Inflammatory macrophage treated with lipopolysaccharide for 4 hours (primary cell): ENCODE measurements at places on chromosomes 16 and 17.

DNA sequence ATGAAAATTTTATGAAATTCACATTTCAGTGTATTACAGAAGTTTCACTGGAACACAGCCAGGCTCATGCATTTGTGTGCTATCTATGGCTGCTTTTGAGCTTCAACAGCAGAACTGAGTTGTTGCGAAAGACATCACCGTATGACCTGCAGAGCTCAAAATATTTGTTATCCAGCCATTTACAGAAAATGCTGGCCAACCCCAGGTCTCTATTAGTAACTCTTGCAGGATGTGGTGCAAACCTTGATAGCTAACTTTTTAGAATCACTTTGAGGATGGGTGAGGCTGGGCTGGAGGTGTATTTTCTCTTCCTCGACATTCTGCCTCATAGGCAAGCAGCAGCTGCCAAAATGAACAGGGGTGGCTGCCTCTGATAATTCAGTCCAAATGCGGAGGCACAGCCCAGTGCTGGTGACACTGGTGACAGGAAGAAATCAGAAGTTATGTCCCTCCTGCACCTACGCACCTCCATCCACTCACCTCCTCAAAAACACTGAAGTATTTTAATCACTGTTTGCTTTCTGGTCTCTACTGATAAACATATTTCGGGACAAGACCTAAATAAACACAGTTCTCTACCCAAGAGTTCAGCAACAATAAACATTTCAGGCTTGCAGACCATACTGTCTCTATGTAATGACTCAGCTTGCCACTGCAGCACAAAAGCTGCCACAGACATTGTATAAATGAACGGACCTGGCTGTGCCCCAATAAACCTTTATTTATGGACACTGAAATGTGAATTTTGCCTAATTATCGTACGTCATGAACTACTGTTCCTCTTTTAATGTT is 28.5 kb downstream of the ARHGAP17 start:
- peak; percentile 47 for DNase-seq

DNA sequence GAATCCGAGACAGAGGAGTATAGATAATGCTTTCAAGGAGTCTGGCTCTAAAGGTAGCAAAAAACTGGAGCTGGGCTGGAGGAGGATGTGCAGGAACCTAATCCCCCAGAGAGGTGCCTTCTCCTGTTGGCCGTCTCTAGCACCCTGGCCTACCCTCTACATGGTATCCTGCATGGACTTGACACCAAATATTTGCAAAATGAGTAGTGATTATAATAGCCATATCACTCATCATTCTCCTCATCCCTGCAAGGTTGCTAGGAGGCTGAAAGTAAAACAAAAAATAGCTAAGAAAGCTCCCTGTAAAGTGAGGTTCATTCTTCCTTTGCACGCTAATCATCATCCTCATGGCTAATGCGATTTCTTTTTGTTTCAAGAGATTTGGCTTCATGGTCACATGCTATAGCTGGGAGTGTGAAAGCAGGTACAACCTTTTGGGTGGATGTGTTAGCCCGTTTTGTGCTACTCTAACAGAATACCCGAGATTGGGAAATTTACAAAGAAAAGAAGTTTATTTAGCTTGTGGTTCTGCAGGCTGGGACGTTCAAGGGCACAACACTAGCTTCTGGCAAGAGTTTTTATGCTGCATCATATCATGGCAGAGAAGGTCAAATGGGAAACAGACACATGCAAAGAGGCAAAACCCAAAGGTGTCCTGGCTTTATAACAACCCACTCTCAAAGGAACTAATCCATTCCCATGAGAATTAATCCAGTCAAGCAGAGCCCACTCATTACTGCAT is 27.1 kb upstream of the CIITA start:
- no peak for DNase-seq

GRCh38 chr17:56262803-56263202 is 109.5 kb downstream of the ANKFN1 start:
- no peak for DNase-seq

DNA sequence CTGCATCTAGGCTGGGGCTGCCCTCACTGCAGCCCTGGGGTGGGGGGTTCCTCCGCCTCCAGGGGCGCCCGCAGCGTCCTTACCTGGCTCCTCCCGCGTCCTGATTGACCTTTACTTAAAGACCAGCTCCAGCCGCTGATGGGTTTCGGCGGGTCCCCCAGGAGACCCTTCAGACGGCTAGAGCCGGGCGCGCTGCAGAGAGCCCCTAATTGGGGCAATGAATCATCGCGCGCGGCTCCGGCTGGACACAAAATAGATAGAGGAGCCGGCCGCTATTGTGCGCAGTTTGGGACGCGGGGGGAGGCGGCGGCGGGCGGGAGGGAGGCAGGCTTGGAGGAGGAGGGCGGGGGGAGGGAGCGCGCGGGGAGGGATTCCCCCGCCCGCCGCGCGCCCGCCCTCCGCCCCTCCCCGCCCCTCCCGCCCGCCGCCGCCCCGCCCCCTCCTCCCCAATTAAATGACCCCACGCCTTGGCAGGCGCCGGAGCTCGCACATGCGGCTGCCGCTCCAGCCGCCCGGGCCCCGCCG is 56.5 kb upstream of the CIBAR2 start:
- DNase-seq, result no peak

DNA sequence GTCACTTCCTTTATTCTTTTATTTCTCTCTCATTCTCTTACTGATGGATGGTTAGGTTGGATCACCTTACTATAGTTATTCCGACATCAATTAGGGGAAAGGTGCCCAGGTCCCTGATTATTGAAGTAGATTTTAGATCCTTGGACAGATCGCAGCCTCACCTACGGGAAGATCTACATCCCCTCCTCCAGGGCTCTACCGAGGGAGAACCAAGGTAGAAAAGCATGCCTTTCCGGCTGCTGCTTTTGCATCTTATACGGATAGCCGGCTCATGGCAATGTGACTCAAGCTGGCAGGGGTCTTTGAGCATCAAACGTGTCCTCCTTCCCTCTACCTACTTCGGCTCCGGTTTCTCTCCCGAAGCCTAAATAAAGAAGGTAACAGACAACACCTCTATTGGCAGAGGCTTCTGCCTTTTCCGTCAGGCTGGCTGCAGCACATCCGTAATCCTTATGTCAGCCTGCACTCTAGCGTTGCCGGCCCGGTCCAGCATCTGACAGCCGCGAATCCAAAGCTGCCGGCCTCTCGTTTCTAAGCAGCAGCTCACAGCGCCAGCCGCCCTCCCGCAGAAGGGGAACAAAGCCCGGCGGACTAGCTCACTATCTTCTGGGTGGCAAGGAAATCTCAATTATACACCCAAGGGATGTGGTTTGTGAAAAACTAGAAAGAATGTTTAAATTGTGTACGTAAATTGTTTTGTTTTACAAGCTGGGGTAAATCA is 46.9 kb downstream of the IRX6 start:
- peak; percentile 16 for DNase-seq

DNA sequence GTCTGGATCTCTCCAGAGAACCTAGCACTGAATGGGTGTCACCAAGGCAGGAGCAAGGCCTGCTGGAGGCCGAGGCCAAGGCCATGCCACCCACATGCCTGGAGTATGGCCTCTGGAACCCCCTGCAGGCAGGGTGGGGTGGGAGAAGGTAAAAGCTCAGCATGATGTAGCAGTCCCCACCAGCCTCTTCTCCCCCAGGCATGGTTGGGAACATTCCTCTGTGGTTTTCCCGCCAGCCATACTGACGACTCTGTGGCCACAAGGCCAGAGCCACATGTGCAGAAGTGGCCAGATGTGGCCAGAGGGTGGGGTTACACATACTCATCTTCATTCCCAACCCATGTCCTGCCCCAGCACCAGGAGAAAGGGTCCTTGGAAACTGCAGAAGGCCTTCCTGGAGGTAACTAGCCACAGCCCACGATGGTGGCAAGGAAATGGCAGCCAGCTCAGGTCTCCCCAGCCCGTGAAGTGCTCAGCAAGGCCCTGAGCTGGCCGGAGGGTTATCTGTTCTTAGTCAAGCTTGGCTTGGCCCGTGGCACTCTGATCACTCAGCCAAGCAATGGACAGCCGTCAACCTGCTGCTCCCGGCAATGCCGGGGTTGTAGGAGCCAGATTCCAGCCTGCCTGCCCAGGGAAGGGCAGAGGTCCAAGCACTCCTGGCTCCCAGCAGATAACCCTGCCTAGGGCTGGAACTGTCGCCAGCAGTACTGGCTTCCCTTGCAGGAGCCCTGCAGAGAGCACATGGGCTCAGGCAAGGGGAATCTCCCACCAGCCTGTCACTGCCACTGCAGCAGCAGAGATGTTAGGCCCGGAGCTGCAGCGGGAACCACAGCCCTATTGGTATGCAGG is 26.1 kb downstream of the HDAC5 start:
- no peak for DNase-seq

- peak; percentile 78 for DNase-seq
Measured at GRCh38 chr17:74646231-74646630, 22.7 kb upstream of the CD300E start.

DNA sequence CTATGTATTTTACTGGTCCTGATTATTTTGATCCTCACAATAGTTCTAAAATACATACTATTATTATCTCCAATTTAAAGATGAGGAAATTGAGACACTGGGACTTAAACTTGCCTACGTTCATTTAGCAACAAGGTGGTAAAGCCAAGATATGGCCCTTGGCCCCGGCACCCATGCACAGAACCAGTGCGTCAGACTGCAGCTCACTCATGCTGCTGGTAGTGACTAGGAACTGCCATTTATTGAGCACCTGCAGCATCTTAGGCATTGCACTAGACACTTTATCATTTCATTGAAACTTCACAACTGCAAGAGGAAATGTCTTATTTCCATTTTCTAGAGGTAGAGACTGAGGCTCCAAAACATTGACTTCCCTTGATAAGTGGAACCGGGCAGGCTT is 93.3 kb downstream of the RAB11FIP4 start:
- no peak for DNase-seq

DNA sequence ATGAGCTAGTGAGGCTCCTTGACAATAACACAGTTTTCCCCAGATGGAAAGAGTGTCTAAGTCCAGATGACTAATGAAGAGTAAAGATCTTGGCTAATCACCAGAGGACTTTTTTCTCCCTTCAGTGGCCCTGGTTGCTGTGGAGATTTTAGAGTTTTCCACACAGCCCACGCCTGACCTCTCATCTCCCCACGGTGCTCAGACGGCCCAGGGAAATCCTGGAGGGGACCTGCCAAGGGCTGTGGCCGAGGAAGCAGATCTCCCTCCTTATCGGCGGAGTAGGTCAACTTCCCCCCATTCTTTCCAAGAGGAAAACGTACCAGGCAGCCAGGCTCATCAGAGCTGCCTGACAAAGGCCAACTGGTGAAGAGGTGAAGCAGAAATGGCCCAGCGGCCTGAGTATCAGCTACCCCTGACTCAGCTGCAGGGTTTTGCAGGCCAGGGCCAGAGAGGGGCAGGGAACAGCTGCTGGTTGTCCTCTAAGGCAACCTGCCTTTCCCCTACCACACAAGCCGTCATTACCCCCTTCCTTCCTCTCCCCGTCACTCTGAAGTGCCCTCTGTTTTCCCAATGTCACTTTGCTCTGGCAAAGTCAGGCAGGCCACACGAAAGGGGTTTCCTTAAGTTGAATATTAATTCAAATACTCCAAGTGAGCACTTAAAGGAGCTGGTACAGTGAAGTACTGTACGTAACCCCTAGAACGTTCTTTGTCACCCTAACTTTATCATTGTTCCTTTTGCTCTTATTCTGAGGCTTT is 140.2 kb upstream of the ADAMTS18 start:
- DNase-seq, result no peak

GRCh38 chr17:78933025-78933958 is 8.1 kb upstream of the TIMP2 start:
- DNase-seq, result peak; percentile 80

- no peak for DNase-seq
Measured at GRCh38 chr17:4935650-4936049, 3.6 kb downstream of the GP1BA start.

DNA sequence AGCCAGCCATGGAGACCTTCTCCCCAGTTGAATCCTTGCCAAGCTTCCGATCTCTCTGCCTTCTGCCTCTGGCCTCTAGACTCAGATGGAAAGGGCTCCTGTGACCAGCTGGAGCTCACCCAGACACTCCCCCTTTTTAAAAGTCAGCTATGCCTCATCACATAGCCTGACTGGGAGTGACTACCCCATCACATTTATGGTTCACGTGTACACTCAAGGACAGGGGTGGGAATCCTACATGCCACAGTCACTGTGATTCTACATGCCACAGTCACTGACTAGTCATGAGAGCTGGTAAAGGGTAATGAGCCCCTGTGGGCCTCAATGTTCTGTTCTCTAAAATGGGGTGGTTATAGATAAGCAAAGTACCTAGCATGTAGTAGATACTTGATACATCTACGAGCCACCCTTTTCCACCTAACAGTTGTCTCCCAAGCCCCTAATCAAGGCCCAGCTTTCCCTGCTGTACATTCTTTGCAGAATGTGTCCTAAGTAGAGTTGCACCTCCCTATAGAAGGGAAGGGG is 85.1 kb downstream of the RGS9 start:
- no peak for DNase-seq

GRCh38 chr16:27526180-27526579 is 23.5 kb downstream of the GTF3C1 start:
- no peak for DNase-seq

GRCh38 chr17:58755269-58755576 is 431 bp upstream of the PPM1E start:
- DNase-seq, result no peak

DNA sequence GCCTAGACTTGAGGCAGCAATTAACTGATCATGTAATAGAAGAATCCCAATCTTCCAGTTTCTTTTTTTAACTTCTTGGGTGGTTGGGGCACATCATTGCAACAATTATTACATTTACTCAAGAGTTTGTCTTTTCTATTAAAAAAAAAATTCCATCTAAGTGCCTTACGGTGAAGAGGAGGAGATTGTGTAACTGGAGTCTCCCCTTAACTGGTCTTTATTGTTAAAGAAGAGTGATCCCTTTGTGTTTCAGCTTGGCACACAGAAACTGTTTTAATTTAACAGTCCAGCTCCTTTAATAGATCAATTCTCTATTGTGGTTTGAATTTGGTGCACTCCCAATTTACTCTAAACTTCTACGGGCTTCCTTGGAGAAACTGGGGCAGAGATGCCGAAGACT is 75.2 kb downstream of the FTO start:
- DNase-seq, result no peak

DNA sequence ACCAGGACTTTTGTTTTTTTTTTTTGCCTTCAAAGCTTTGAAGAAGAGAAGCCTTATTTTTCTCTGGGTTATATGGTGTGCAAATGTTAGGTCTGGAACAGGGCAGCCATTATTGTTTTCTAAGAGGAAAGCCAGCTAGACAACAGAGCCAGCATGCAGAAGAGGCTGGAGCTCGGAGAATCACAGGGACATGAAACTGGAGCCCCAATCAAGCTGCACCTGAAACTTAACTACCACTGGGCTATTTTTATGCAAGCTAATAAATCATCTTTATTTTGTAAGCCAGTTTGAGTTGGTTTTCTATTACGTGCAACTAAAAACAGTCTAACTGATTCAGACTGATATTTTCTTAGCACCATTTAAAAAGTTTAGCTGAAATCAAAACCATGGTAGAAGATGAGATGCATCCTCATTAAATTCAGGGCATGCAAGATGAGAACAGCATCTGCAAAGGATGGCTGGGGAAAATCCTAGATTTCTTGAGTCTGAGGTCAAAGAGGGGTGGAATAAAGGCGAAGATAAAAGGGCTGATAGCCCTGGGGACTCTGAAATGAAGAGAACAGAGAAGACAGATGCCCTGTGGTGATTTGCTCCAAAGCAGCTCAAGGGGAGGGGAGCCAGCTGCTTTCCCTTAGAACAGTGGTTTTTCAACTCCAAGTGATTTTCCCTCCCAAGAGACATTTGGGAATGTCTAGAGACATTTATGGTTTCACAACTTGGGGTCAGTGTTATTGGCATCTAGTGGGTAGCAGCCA is 177.1 kb upstream of the WSCD1 start:
- DNase-seq, result no peak
